DMS153 (cell line): ENCODE measurements at places on chromosomes 16 and 17.
A peak's percentile ranks its signal among the peaks of the same experiment; 100 is the strongest.

- peak; percentile 40 for DNase-seq
These were observed 972 bp downstream of the RSAD1 start for GRCh38 chr17:50479522-50480141.

DNA sequence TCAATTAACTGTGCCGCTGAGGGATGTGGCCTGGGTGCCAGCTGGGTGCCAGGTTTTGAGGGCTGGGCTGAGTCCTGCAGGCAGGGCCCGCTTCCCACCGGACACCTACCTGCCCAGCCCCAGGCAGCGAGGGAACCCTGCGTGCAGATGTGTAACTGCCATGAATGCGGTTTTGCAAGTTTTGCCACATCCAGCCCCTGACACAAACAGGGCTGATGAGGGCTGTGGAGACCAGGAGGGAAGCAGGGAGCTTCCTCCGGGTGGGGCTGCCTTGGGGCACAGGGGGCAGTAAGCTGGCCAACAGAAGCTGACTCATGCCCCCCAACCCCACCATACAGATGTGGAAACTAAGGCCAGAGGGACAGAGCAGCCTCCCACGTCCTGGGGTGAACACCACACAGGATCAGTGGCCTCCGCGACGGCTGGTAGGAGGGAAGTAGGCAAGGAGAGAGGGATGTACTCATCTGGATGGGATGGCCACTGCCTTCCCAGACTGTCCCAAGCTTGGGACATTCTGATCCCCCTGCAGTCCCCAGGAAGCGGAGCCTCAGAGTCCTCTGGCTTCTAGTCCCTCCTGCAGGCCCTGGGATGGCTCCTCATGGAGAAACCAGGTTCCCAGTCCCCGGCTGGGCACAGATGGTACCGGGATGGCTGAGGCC, 1.6 kb downstream of the UBALD1 start:
- DNase-seq, result no peak

GRCh38 chr17:20966870-20967269, 75.9 kb downstream of the USP22 start:
- DNase-seq, result no peak

- no peak for DNase-seq
These were observed 37.9 kb downstream of the LYRM1 start for GRCh38 chr16:20938426-20938825.

GRCh38 chr17:67421869-67422273, 44.8 kb downstream of the PITPNC1 start:
- peak; percentile 52 for DNase-seq

DNA sequence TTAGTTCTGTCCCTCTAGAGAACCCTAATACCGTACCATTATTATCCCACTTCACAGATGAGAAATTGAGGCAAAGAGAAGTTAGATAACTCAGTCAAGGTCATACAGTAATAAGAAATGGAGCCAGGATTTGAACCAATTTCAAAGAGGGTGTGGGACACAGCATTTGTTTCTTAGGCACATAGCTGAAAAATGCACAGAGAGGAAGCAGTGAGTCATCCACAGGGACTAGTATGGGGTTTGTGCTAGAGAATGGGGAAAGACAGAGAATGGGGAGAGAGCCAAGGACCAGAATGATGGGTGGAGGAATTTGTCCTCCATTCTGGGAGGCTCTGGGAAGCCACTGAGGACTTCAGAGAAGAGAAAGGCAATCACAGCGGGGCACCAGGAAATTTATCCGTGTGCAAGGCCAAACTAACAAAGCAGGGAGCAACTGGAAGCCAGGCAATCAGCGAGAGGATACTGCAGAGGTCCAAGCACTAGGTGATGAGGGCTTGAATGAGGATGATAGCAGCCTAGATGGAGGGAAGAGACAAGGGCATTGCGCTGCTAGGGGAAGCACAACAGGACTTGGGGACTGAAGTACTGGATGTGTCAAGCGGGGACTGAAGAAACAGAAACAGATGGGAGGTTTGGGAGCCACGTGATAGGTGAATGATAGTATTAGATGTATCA, 78.1 kb upstream of the ZFHX3 start:
- no peak for DNase-seq
